ENCODE measurements at places on chromosomes 16 and 17.

GRCh38 chr16:15035163-15035729 lies 20.6 kb downstream of the NTAN1 start:
- DNase-seq = no peak

GRCh38 chr17:38982858-38983746 lies 15.9 kb upstream of the FBXO47 start:
- DNase-seq = no peak

- DNase-seq = no peak
Measured at GRCh38 chr17:47968836-47969235, 2.1 kb upstream of the CDK5RAP3 start.

GRCh38 chr17:20935740-20936139 lies 107.1 kb downstream of the USP22 start:
- no peak for DNase-seq

DNA sequence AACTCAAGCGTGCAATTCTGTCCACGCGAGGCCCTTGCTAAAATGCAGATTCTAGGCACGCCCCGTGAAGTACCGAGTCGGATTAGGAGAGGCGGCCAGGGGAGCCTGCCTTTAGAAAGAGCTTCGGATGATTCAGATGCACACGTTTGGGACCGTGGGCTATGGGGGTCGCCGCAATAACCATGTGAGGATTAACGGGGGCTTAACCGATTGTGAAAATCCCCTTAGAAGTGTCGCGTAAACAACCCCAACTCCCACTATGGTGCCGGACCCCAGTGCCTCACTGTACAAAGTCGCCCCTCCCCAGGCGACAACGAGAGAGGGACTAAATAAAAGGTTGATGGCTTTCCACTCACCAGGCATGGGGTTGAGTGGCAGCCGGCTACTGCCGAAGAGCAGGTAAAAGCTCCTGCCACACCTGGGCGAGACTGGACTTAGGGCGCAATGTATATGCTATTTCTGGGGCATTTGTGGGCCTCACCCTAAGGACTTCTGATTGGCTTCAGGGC lies 635 bp upstream of the SP2 start:
- DNase-seq = no peak

DNA sequence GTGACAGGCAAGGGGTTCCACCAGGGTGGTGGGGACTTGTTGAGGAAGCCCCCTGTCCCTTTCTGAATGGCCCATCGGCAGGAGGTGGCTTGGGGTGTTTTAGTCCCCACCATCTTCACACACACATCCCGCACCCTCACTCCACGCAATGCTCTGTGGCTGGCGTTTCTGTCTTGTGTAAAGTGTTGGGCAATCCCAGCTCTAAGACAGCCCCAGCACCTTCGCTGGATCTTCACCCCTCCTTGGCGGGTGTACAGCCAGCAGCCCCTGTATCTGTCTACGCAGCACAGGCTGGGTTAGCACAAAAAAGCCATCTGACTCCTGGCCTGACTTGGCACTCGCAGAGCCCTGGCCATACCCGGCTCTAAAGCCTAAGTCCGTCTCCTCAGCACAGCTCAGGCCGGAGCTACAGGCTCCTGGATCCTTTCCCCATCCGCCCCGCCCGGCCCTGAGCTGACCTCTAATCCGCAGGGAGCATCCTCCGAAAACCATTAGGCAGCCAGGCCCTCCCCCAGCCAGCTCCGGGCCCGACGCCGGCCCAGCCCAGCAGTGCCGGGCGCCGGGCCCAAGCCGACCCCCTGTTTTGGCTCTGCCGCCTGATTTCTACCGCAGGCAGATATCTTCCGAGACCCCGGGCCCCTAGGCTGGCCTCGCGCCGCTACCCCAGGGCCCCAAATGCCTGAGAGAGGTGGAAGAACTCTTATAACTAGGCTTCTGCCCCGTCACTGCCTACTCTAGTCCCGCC lies 42.4 kb upstream of the TAC4 start:
- no peak for DNase-seq

- peak; percentile 38 for DNase-seq
Measured at GRCh38 chr16:53792161-53792951, 88.4 kb downstream of the FTO start.

GRCh38 chr17:28501421-28502284 lies 4.5 kb upstream of the FOXN1 start:
- DNase-seq = no peak

DNA sequence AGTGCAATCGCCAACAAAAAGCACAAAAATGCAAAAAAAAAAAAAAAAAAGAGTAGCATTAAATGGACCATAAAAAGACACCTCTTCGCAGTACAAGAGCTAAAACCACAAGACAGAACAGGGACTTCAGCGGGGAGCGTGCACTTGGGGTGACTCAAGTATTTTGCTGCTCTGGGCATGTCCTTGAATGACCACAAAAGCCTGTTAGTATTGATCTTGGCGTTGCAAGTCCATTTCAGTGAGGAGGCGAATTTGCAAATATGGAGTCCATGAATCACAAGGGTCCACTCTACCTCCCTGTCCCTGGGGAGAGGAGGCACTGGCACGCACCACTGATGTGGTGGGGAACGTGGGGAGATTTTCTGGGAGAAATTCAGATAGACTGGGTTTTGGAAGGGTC lies 78.9 kb downstream of the CNGB1 start:
- DNase-seq = peak; percentile 83

Data from epithelial cell of proximal tubule (primary cell).